ENCODE measurements at places on chromosomes 16 and 17. TPM values are rescaled to one million over a fixed set of nuclear protein-coding genes. Genes with fewer than 3 reads are reported as not detected.

CDC42EP4 gene
- 110 TPM for polyA plus RNA-seq

CCDC92B gene
- polyA plus RNA-seq, result 22.1 TPM

GPRC5C gene
- polyA plus RNA-seq, result 63.8 TPM

- no peak for DNase-seq
These were observed 415 bp upstream of the FOXF1 start for GRCh38 chr16:86509759-86510464.

DNA sequence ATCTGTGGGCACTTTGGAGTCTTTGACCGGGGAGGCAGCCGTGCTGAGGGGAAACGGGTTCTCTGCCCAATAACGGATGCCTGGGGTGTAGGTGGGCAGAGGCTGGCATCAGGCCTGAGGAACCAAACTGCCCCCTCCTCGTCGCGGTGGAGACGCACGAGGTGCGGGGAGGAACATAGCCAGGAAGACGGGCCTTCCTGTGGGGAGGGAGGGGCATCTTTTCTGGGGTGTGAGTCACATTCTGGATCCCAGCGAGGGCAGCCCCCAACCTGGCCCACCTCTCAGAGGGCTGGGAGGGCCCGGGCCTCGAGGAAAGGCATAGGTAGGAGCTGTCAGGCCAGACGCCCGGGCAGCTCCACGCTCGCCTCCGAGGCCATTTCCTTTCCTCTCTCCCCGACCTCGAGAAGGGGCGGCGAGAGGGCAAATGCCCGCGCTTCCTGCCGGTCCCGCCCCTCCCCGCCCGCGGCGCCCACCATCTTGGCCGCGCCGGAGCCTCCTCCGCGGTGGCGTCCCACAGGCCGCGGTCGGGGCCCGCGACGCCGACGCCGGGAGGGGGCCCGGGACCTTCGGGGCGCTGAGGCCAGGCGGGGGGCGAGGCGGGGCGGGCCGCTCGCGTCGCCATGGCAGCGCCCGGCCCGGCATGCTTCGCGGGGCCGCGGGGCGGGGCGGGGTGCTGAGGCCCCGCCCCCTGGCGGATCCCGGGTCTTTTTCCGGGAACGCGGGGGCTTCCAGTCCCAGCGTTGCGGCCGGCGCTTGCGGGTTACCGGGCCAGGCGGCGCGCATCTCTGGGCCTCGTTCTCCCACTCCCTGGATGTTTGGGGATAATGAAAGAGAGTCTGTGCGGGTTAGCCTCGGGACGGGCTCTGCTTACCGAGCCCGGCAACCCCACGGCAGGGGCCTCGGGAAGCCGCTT is 13.2 kb downstream of the RAI1 start:
- DNase-seq, result peak; percentile 86

- no peak for DNase-seq
These were observed 1.3 kb downstream of the SLX4 start for GRCh38 chr16:3609895-3610697.
